ENCODE measurements at places on chromosomes 3 and 15. TPM values are rescaled to one million over a fixed set of nuclear protein-coding genes. Genes with fewer than 3 reads are reported as not detected.

Gene LSAMP
- not detected for total RNA-seq

Gene CKMT1B
- total RNA-seq, result 8.7 TPM

DNA sequence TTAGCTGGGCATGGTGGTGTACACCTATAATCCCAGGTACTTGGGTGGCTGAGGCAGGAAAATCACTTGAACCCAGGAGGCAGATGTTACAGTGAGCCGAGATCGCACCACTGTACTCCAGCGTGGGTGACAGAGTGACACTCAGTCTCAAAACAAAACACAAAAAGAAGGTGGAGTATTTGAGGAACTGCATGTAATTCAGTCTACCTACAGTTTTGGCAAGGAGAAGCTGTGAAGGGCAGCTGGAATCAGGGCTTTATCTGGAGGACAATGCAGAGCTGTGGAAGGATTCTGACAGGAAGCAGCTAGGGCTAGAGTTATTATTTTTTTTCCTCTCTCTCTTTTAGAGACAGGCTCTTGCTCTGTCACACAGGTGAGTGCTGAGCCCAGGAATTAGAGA is 6.8 kb downstream of the H1-8 start:
- no peak for DNase-seq

DNA sequence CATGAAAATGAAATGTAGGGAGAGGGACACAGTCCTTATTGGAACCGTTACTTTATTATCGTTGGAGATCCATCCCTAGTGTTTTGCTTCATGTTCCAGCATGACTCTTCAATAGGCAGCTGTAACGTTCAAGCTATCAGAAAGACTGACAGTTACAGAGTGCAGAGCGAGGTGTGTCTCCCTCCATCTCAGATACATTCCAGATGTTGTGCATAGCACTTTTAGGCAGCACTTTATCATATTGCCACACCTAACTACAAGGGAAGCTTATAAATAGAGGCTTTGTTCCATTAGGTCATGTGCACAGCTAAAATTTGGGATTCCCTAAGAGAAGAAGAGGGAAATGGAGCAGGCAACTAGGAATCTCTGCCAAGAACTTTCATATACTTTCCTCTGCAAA is 1009.6 kb downstream of the ROBO2 start:
- no peak for DNase-seq

DNA sequence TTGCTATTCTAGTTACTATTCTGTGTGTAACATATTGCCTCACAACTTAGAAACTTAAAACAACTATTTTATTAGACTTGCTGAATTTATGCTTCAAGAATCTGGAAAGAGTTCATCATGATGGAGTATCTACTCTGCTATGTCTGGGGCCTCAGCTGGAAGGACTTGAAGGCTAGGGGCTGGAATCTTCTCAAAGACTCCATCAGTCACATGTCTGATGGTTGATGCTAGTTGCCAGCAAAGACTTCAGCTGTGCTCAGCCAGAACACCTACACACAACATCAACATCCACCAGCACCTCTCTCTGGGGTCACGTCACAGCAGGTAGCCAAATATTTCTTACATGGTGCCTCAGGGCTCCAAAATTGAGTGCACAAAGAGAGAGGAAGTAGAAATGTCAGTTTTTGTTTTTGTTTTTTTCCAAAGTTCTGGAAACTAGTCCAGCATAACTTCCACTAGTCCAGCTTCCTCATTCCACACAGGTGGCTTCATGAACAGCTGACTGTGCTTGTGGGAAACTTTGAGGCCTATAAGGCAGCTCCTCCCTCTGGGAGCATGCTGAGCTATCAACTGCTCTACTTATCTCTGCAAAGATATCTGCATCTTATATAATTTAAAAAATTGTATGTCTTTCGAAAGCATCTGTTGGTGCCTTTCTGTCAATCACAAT is 325.4 kb upstream of the AGTR1 start:
- DNase-seq, result peak; percentile 3

DNA sequence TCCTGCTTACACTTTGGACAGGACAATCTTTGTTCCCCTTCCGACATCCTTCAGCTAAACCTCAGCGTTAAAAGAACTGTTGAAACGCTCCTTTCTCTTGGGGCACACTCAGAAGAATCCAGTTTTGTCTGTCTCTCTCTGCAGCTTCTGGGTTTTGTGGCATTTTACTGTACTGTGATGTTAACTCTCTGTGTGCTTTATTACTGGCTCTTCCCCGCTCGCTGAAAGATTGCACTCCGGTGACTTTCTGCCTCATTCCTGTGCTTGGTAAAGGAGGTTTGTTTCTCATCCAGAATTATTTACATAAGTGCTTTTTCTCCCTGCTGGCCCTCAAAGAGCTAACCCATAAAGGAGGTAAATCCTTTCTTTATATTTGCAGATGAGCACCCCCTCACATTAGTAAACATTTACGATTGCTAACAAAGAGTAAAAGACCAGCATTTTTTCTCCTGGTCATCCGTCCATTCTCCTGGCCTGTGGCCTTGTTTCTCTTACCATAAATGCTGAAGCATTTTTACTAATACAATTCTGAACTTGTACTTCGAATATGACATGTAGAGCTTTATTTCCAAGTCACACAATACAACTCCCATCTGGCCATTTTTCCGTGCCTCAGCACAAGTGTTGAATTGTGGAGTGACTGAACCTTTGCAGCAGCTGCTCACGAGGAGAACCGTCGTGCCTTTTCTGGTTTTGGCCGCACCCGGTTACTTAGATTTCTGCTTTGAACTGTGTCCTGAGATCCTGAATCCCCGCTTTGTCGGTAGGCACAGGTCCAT is 69.3 kb upstream of the RPL35A start:
- DNase-seq, result no peak

GRCh38 chr3:195411836-195412235 is 31.0 kb downstream of the ACAP2 start:
- no peak for DNase-seq

All from PC-3 (cell line).